ENCODE measurements at places on chromosomes 5 and 9.

GRCh38 chr5:73488806-73489205 is 9.4 kb upstream of the BTF3 start:
- DNase-seq: peak; percentile 79

GRCh38 chr9:72151104-72151503 is 1.9 kb downstream of the GDA start:
- DNase-seq: no peak

DNA sequence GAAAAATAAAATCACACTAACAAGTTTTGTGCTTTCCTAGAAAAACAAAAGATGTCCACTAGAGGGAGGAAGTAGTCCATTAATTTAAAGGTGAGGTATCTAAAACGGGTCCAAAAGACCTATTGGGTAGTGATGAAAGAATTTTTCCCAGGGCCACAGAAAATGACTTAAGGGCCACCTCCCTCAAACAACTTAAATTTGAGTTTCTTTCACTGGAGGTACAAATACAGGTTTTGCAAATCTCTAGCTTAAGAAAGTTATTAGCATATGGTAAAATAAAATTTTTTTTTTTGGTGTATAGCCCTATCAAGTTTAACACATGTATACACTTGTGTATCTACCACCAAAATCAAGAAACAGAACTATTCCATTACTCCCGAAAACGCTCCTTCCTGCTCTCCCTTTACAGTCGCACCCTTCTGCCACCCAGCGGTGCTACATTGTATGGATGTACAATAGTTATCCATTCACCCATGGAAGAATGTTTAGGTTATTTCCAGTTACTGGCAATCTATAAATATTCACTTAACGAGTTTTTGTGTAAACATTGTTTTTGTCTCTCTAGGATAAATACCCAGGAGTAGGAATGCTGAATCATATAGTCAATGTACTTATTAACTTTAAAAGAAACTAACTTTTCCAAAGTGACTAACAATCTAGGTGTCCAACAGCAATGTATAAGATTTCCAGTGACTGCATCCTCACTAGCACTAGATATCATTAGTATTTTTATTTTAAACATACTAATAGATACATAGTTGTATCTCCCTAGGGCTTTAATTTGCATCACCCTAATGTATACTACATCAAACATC is 21.9 kb downstream of the DEPDC1B start:
- peak; percentile 73 for DNase-seq

DNA sequence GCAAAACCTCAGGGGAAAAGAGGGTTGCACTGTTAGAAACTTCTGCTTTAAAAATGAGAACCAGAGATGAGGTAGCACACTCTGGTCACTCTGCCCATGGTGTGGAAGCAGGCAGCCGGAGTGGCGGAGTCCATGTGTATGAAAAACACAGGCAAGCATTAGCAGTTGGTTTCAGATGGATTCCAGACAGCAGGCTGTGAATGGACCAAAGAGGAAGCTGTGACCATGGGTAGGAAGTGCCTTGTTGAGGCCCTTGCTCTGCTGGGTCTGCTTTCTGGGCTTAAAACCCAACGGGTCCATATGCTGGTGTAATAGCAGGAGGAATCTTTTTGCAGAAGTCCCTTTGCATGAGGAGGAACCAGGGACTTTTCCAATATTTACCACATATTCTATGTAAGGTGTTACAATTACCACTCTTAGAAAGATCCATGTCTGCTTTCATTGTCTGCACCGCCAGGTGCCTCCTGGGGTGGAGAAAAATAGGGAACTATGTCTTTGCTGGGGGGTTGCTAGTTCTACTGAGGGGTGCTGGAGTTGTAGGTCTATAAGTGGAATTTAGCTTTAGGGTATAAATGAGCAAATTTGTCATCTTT is 77.0 kb downstream of the ANKRD55 start:
- DNase-seq: no peak

DNA sequence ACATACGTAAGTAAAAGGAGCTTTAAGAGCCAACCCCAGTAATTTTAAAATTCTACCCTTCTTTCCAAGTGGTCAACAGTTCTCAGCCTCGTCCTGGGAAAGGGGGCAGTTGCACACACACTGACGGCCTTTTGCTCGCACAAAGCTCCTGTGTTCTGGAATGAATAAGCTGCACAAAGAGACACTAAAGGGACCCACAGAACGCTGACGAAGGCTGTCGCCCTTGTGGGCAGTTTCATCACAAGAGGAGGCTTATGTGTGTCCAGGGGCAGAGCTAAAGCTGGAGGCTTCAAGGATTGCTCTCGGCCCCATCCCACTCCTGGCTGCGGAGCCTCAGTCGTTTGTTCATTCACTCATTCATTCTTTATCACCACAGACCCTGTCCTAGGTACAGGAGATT is 67.0 kb upstream of the NEK6 start:
- no peak for DNase-seq

DNA sequence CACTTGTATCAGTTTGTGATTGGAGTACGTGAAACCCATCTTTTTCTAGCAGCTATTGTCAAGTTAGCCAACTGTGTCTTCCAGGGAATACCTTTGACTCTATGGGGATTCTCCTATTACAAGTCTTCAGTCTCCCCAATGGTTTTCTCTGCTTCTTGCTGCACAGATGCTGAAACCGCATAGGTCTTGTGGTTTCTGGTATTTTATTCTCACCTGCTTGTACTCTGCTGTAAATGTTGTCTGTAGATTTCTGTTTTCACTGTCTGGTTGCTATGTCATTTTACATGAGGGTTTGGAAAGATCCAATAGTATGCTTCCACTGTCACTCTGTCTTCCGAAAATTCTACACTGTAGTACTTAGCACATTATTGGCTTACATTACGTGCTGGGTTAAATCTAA is 1196.9 kb upstream of the C9orf72 start:
- no peak for DNase-seq

- no peak for DNase-seq
Observed at GRCh38 chr9:77648234-77649108, at the start of gene GNA14. Gene GNA14, minus strand, starts transcription at chr9:77648322. Its CDS starts 529 bp downstream, at chr9:77647793.

GRCh38 chr5:2149195-2149539 is 266.4 kb upstream of the IRX4 start:
- DNase-seq: no peak

DNA sequence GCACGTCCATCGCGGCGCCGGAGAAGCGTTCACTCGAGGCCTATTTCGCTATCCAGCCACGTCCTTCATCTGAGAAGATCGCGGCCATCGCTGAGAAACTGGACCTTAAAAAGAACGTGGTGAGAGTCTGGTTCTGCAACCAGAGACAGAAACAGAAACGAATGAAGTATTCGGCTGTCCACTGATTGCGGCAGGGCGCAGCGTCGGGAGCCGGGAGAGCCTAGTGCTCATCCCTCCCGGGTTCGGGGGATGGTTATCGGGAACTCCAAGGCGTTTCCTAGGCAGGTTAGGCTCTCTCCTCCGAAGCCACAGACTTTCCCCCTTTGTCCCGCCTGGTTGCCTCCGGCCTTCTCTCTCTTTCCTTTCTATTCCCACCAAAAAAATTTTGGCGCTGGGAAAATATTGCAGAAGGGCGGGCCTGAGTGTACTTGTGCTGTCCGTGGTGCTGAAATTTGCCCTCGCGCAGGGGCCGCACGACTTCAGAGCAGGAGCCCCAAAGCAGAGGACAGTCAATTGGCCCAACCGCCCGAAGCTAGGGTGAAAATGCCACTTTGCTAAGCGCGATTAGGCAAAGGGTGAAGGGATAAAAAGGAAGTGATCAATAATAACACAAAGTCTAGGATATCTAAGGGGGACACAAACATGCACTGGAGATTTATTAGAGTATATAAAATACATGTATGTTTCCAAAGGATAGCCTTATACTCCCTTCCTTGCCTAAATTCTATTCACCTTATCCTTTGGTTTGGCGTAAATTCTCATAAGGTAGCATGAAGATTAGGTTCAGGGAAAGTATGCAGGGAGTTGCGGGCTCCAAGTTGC is 1.8 kb downstream of the POU4F3 start:
- DNase-seq: peak; percentile 64

DNA sequence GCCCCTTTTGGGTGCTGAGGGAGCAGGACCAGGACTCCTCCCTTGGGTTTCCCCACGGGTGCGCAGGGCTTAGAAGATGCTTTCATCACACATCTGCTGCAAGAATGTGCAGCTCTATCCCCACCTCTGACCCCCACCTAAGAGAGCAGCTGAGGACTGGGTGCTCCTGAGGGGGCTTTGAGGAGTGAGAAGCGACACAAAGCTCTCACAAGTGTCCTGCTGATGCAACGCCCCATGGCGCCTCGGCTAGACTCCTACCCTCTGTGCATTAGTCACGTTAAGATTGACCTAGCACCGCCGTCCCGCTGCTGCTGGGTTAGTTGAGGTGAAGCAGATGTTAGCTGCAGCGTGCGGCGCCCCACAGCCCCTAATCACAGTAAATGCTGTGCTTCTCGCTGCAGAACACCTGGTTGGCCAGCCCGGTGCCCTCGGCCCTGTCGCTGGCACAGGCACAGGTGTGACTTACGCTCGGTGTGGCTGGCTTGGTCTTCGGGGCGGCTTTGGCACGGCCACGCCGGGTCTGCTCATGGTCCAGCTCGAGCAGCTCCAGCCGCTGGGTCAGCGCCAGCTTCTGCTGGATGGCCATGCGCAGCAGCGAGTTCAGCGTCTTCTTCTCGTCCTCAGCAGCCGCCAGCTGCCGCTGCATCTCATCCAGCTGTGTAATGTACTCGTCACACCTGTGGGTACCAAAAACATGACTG is 45.0 kb upstream of the IPPK start:
- no peak for DNase-seq

GRCh38 chr5:140576776-140577201 is 12.2 kb downstream of the SLC35A4 start:
- no peak for DNase-seq

DNA sequence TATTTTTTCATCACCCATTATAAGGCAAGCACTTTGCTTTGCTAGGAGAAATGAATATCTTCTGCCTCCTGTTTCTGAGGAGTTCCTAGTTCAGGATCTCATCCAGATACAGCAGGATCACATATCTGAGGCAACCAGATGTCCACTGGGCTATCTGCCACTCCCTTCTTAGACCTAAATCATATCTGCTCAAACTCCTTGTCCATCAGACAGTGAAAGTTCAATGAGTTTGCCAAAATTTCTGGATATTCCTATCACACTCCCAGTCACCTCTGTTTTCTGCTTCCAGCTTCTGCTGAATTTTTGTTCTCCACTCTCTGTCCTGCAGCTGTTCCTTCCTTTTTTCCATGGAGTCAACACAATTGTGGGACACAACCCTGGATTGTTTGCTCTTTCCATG is 54.2 kb upstream of the BASP1 start:
- DNase-seq: peak; percentile 66

- DNase-seq: no peak
Observed at GRCh38 chr5:137037848-137038247, 461.3 kb downstream of the SPOCK1 start.

GRCh38 chr9:18182636-18183035 is 291.3 kb upstream of the ADAMTSL1 start:
- DNase-seq: no peak
